Stimulated activated CD4-positive, alpha-beta T cell treated with anti-CD3 and anti-CD28 coated beads, Interleukin-15, amount 100 ng/mL, for 24 hours (primary cell): ENCODE measurements at places on chromosomes 5 and 9.

GRCh38 chr5:75037106-75037505, 15.3 kb downstream of the GCNT4 start:
- peak; percentile 67 for DNase-seq

GRCh38 chr5:168290902-168291341, 523 bp upstream of the WWC1 start:
- DNase-seq = no peak

DNA sequence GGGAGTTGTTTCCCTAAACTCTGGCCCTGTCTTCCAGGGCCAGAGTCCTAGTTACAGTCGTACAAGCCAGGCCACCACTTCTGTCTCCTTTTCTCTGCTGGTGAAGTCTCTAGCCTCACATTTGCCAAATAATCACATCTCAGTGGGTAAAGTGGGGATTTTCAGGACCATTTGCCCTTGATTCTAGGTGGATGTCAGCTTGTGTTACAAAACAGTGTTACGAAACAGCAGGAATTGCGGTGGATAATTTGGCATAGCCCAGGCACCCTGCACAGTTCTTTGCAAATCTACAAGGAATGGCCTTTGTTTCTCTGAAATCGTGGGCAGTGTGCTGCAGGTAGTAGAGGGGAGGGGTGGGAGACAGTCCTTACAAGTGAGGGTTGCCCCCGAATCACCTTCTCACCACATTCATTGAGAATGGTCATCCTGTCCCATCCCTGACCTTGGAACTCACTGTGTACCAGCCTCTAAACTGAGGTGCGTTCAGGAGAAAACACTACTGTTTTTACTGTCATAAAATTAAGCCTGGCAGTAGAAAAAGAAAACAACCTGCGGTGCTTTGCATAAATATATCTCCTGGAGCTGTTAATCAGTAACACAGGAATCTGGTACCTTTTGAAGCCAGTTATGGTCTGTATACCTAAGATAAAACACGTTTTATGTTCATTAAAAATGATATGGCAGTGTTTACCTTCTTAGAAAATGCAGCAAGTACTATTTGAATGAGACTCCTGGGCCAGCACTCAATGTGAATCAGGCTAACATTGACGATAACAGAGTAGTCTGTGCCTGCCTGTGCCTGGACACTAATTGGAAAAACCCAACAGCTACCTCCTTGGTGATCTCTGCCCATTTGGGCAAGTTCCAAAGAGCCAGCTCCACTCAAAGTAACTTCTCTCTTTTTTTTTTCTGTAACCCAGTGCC, 44.3 kb downstream of the CYSTM1 start:
- DNase-seq = no peak

- no peak for DNase-seq
Measured at GRCh38 chr9:7910426-7911020, 110.9 kb upstream of the DMAC1 start.

GRCh38 chr5:35048910-35049309, 1.2 kb upstream of the AGXT2 start:
- no peak for DNase-seq

- DNase-seq = no peak
Measured at GRCh38 chr5:74595143-74595925, 45.2 kb downstream of the ENC1 start.

GRCh38 chr9:92980085-92980745, 32.9 kb downstream of the FGD3 start:
- no peak for DNase-seq

- DNase-seq = no peak
Measured at GRCh38 chr5:159910207-159910842, 6.0 kb upstream of the ADRA1B start.

- no peak for DNase-seq
Measured at GRCh38 chr5:159783726-159784247, 132.5 kb upstream of the ADRA1B start.

- no peak for DNase-seq
Measured at GRCh38 chr9:27278374-27278773, 18.6 kb downstream of the EQTN start.

DNA sequence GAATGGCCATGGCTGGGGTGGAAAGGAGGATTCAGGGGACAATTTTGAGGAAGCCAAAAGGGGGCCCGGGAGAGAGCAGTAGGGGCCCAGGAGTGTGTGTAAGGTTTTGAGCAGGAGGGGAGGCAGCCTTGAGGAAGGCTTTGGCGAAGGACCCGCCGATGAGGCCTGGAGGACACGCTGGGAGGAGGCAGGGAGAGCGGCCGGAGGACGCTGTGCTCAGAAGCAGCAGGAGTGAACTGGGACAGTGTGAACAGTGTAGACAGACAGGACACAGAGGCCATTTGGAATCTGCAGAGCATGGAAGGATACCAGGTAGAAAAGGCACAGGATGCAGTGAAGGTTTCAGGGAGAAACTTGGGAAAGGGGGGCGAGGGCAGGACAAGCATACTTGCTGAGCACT, 14.9 kb downstream of the UNC5A start:
- no peak for DNase-seq

- DNase-seq = no peak
Measured at GRCh38 chr9:126672634-126673284, 59.0 kb downstream of the LMX1B start.

GRCh38 chr5:124639095-124639665, 107.3 kb downstream of the ZNF608 start:
- DNase-seq = no peak

DNA sequence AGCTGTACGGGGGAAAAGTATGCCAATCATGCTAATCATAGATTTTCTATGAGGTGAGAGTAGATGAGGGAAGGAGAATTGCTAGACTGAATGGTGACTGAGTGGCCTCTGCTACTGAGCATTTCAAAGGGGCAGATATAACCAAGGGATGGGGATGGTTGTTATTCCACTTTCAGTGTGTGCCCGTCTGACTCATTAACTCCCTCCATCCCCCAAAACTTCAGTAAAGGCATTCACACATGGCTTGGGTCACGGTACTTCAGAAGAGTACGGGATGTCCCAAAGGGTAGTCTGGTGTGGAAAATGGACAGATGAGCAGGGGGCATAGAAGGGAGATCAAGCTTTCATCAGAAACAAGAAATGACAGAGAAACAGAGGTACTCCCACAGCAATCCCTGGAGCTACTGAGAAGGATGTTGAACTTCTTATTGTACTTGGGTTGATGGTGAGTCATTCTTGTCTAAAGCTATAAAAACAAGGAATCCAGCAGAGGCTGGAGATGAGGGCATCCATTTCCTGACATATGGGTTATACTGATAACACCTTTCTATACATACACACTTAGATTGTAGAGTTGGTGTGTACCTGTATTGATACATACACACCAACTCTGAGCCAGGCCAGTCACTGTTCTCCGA, 8.9 kb upstream of the TLE4 start:
- no peak for DNase-seq

- no peak for DNase-seq
Measured at GRCh38 chr5:33381243-33381642, 59.5 kb upstream of the TARS1 start.

- DNase-seq = peak; percentile 68
Measured at GRCh38 chr5:56148453-56148971, 84.6 kb downstream of the ANKRD55 start.

GRCh38 chr5:91591076-91591475, 208.0 kb upstream of the ARRDC3 start:
- no peak for DNase-seq

- no peak for DNase-seq
Measured at GRCh38 chr5:33538201-33538600, 97.4 kb downstream of the TARS1 start.

GRCh38 chr5:39459071-39459470, 34.3 kb upstream of the DAB2 start:
- DNase-seq = no peak

- no peak for DNase-seq
Measured at GRCh38 chr9:77587042-77587441, 61.1 kb downstream of the GNA14 start.

DNA sequence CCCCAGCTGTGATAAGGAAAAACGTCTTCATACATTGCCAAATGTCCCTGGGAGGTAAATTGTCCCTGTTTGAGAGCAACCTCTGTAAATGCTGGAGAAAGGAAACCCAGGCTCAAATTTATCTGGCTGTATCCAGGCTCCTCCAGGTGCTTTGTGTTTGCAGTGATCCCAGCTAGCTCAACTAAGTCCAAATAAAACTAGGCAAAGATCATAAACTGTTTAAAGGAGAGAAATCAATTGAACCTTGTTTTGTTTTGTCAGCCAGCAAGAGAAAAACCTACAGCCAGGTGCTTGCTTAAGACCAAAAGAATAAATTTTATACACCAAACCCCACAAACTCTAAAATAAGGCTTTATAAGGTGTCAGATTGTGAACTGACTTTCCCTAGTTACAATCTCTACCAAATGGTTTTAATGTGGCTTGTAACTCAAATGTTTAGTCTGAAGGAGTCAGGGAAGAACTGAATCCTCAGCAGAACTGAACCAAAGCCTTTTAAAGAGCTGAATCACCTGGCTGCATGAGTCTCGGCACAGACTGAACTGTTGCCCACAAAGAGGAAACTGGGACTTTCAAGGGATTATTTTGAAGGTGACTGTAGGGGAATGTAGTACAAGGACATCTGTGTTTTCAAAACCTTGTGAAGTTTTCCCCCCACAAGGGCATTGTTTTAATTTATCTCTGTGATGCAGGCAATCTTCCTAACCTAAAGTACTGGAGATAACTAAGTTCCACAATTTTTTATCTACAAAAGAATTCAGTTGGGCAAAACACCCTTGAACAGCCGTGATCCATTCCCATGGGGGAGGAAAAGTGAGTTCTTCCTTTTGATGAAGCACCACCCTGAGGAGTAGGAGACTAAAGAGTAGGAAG, 201.7 kb upstream of the TARS1 start:
- DNase-seq = no peak

DNA sequence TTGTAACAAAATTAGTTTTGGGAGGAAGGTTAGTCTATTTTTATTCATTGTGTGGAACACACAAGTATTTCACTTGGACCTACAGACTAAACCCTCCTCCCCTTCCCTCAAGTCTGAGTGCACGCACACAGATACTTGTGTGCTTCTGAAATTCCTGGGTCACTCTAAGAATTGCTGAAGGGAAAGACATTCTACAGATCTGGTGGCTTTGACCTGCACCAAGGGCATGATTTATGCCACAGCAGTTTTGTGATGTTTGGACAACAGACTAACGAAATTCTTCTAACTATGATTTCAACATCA, 150.5 kb downstream of the ARL15 start:
- no peak for DNase-seq

GRCh38 chr5:40332970-40333369, 346.7 kb upstream of the PTGER4 start:
- DNase-seq = no peak

DNA sequence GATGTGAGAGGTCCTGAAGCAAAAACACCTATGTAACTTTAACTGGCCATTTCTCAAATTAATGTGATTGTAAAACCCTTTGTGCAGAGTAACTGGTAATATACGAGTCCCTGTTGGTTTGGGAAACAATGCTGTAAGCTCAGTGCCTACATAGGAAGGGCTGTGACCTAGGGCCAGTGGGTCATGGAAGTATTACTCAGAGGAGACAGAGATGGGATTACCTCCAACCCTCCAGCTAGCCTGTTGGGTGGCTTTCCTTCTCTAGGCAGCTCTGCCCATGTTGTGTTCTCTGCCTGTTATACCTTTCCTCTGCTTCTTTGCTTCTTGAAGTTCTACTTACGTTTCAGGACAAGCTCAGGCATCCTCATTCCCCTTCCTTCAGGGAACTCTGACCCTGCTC, 294.8 kb upstream of the RFX3 start:
- DNase-seq = no peak

GRCh38 chr5:139342423-139342723, 719 bp downstream of the PAIP2 start:
- peak; percentile 87 for DNase-seq

- DNase-seq = peak; percentile 68
Measured at GRCh38 chr5:177440211-177440989, 6.2 kb upstream of the PRR7 start.

- DNase-seq = no peak
Measured at GRCh38 chr5:59062986-59063683, 480.3 kb downstream of the RAB3C start.

DNA sequence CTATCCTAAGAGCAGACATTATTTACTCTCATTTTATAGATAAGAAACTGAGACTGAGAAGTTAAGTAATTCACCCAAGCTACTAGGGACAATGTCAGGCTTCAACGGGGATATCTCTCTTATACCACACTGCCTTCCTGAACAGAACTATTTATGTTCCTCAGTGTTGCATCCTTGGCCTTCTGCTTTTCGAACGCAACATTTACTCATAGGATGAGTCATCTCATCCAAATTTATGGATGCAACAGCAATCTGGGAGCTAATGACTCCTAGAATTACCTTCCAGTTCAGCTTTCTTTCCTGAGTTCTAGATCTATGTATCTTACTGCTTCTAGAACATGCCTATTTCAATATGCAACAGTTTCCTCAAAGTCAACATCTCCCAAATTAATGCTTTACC, 103.6 kb upstream of the PAM start:
- no peak for DNase-seq

GRCh38 chr9:37899041-37899440, 4.9 kb downstream of the SLC25A51 start:
- DNase-seq = no peak

DNA sequence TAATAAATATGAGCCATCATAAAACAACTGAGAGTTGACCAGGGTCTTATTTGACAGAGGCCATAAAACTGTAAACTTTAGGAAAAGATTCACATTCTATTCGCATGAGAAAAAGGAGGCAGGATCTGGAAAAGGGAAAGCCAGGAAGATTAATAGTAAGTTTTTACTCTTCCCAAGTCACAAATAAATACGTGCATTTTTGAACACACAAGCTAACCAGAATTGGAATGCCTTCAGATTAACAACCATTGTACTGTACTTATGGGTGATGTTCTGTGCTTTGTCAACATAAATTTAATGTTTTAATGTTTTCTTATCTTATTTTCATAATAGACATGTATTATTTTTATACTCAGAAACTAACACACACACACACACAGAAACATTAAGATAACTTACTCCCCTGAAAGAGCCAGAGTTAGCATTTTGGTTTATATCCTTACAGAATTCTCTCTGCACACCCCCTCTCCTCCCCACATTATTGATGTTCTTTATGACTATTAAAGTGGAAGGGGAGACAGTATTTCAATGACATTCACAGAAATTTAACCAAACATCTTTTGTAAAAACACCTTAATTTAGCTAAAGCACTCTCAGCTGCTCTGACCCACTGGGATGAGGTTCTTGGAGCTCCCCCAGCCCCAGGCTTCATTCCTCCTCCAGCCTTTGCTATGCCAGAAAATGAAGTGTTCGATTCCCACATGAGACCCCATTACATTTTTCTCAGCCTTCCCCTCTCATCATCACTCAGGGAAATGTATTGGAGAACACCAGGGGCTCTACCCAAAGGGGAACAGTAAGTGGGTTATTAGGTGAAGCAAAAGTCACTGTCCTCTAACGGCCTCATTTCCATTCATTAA, 155.5 kb downstream of the ESM1 start:
- DNase-seq = no peak

- no peak for DNase-seq
Measured at GRCh38 chr9:128893354-128893753, 11.4 kb downstream of the LRRC8A start.

- no peak for DNase-seq
Measured at GRCh38 chr9:107635101-107635802, 145.7 kb upstream of the KLF4 start.

GRCh38 chr9:110334183-110334582, 3.5 kb downstream of the TXNDC8 start:
- no peak for DNase-seq
